Anterior cingulate cortex (tissue), 58 donors: ENCODE measurements at places on chromosomes 11 and 22.

GRCh38 chr11:118916842-118917388 is 8.8 kb downstream of the BCL9L start:
- no peak for DNase-seq

GRCh38 chr22:29872989-29873388 is 10.0 kb upstream of the MTMR3 start:
- no peak for DNase-seq

GRCh38 chr22:50259302-50259701 is 2.2 kb downstream of the MAPK12 start:
- no peak for DNase-seq

DNA sequence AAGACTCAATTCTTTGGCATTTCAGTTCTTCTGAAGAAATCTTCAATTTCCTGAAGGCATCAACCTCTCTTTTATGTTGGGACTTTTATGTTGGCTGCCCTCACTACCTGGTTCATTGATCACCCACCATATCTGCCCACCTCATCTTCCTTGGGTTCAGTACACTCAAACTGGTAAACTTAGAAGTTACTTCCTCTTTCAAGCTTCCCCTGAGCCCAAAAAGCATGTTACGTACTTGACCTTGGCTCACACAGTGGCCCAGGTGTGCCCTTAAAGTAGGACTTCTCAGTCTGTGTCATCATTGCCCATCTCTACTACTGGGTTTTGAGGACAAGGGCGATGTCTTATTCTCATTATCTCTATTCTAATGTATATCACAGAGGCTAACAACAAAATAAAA is 86.1 kb downstream of the GRIA4 start:
- DNase-seq, result no peak

DNA sequence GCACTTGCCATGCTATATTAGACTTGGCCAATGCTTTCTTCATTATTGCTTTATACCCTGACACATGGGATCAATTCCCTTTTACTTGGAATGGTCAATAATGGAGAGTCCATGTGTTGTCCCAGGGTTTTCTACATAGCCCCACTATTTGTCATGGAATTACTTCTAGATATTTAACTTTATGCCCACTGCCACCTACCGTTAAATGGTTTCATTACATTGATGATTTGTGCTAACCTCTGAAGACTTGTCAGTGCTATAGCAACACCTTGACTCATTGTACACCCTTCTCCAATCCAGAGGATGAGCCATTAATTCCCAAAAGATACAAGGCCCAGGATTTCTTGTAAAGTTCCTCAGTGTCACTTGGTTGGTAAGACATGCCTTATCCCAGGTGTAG is 31.4 kb upstream of the SLC22A25 start:
- no peak for DNase-seq

- no peak for DNase-seq
These were observed 82.9 kb upstream of the SEZ6L start for GRCh38 chr22:26086359-26086758.

DNA sequence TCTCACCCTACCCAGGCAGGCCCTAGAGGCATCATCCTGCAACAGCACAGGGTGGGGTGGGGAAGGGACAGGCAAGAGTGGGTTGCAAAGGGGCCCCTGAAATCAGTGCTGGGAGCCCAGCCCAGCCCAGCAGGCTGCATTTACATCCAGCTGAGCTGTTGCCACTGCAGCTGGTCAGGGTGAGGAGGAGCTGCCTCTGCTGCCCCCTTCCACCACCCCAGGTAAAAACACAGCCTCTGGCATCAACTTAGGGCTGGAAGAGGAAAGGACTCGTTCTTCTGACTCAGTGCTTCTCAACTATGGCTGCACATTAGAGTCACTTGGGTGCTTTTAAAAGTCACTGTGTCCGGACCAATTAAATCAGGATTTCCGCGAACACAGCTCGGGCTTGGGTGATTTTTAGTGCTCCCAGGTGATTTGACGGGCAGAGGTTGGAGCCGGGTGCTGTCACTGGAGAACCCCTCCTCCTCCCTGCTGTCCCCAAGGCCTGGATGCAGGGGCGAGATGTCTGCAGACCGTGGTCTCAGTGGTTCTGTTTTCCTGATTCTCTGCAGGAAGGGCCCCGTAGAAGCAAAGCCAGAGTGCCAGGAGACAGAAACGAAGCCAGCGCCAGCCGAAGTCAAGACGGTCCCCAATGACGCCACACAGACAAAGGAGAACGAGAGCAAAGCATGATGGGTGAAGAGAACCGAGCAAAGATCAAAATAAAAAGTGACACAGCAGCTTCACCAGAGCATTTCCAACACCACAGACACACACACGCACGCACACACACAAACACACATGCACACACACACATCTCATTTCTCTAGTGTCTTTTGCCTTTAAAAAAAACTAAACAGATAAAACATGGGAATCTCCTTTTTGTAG is 39.4 kb upstream of the TTC12 start:
- DNase-seq, result peak; percentile 36

- no peak for DNase-seq
These were observed 3.0 kb upstream of the NAP1L4 start for GRCh38 chr11:2995031-2995561.

- DNase-seq, result no peak
These were observed 9.5 kb upstream of the GNAZ start for GRCh38 chr22:23060612-23061400.

DNA sequence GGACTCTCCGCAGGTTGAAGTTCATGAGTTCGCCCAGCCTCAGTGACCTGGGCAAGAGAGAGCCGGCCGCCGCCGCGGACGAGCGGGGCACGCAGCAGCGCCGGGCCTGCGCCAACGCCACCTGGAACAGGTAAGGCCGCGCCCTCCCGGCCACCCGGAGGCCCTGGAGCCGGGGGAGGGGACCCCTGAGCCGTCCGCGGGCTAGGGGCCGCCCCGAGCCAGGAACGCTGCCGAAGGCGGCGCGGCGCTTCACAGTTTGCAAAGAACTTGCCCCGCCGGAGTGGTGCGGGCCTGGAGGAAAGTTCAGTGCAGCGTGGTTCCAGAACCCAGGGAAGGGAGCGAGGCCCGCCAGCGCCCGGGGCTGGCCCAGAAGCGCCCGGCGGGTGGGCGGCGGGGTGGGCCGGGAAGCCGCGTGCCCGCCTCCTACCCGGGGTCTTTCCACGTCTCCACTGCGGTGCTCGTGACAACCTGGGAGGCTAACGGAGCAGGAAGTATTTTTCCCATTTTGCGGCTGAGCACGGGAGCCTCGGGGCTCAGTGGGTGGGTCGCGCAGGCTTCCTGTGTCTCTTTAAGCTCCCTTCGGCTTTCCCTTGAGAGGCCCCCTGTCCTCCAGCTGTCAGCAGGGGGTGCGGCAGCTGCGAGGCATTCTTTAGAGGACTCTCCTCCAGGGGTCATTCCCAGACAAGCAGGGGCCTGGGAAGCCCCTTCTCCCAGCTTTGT is 635 bp downstream of the PRR5 start:
- DNase-seq, result no peak

DNA sequence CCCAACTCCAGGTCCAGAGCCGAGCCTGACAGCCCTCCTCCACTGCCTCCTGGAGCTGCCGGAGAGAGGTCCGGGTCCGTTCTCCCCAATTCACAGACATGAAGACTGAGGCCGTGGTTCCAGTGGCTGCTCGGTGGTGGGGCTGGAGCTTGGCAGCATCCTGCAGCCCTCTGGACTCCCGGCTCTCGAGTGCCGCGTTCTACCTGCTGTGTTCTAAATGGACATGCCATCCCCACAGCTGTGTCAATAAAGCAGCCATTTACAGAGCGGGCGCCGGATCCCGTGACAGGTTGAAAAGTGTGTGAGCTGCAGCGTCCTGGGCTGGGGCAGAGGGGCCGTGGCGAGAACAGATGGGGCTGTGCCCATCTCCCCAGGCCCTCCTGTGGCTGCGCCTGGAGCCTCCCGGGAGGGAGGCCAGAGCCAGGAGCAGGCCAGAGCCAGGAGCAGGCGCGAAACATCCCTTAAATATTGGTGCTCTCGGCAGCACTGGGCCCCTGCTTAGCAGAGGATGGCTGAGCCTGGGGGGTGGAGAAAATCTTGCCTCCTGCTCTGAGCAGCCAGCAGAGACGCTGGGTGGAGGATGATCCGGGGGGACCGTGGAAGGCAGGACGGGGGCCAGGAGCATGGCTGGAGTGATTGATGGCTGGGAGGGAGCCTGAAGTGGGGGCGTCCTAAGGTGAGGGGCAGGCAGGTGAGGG is 46.2 kb downstream of the FLRT1 start:
- no peak for DNase-seq

DNA sequence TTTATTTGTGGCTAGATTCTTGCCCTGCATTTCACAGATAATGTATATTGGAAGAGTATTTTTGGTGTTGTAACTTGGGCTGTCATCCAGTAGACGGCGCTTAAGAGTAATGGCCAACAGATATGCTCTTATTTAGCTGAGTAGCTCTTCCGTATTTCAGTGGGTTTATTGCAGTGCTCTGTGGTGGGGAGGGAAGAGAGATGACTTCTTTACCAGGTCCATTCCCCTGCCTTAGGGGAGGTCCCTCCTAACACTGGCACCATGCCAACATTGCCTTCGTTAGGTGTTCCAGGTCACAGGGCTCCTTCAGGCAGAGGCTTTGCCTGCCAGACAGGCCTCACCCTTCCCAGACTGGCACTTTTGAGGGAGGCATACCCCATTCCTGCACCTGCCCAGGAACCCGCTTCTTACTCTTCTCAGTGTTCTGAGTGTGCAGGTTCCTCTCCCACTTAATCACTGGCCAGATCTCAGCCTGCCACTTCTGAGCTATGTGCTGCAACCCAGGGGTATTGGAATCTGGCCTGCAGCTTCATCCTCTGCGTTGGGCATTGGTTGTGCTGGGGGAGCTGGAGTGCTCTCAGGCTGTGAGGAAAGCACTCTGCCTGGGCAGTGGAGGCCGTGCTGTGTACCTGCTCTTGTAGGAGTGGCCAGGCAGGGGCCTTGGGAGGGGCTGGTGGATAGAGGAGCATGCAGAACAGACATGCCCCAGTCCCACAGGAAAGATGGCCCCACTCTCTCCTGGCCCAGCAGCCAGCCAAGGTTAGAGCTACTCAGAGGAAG is 29.4 kb upstream of the SLN start:
- no peak for DNase-seq

DNA sequence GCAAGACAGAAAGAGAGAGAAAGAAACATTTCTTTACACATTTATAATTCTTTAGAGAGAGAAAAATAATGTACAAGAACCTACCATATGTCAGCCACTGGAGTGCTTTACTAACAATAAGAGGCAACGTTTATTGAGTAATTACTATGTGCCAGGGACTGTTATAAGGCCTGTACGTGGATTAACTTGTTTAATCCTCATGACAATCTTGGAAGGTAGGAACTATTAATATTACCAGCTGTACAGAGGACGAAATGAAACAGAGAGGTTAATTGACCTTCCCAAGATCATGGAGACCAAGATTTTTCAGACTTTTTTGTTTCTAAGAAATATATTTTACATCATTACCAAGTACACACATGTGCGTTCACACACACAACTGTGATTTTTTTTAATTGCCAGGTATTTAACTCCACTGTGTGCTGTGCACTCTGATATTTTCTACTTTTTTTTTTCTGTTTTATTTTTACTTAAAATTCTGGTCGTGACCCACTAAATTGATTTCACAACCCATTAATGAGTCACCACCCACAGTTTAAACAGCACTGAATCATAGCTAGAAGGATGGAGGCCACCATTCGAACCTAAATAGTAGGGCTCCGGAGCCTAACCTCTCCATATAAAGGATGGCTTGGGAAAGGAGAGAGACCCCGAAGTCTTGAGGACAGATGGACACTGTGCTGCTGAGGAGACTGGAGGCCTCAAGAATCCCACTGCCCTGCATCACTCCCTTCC is 21.4 kb downstream of the CREB3L1 start:
- DNase-seq, result no peak

GRCh38 chr11:70262951-70263350 is 7.5 kb upstream of the PPFIA1 start:
- DNase-seq, result no peak

- no peak for DNase-seq
These were observed 78.3 kb downstream of the SLC17A6 start for GRCh38 chr11:22416462-22416861.

GRCh38 chr11:62665075-62665598 is at the start of the genes C11orf98 and CSKMT:
C11orf98 (minus strand) TSS chr11:62665210; CDS start chr11:62665169, 41 bp downstream.
CSKMT (plus strand) TSS chr11:62665312; CDS start chr11:62665880, 568 bp downstream.
- peak; percentile 95 for DNase-seq

- DNase-seq, result peak; percentile 60
These were observed 607 bp downstream of the CCDC82 start for GRCh38 chr11:96388891-96389719.

- no peak for DNase-seq
These were observed 4.5 kb upstream of the PES1 start for GRCh38 chr22:30596199-30596598.

- no peak for DNase-seq
These were observed 64.5 kb upstream of the B3GAT1 start for GRCh38 chr11:134476435-134477021.

DNA sequence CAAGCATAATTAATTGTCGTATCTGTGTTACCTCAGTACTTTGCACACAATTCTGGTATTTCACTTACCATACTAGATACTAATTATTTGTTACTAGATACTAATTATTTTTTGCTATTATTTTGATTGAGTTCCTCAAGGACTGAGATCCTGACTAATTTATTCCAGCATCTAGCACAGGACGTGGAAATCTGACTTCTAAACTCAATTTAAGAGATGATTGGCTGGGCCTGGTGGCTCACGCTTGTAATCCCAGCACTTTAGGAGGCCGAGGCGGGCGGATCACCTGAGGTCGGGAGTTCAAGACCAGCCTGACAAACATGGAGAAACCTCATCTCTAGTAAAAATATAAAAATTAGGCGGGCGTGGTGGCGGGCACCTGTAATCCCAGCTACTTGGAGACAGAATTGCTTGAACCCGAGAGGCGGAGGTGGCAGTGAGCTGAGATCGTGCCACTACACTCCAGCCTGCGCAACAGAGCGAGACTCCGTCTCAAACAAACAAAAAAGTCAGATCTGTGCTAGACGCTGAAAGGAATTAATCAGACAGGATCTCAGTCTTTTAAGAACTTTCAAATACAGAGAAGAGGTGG is 527 bp upstream of the MRPL48 start:
- DNase-seq, result no peak

DNA sequence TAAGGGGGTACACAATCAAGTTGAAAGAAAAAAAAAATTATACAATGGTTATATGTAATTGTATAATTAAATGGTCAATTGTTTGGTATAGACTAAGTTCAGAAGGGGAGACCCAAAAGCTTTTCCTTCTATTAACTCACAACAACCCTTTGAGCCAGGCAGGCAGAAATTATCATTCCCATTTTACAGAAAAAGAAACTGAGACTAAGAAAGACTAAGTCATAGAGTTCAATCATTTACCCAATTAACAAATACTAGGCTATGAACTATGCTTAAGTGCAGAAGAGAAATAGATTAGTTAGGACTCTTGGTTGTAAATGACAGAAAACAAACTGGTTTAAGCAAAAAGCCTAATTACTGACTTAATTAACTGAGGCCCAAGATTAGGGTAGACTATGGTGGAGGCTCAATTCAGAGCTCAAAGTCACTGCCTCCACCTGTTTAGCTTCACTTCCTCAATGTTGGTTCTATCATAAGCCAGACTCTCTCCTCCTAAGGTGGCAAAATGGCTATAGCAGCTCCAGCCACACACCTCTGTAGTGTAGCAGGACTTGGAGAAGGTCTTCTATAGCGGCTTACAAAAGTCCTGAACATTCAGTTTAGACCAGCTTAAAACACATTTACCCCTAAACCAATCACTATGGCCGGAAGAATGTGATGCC is 34.2 kb downstream of the FAM168A start:
- no peak for DNase-seq

GRCh38 chr11:65501472-65502273 is 2.8 kb downstream of the MALAT1 start:
- DNase-seq, result no peak
